Stimulated activated naive CD4-positive, alpha-beta T cell treated with Interleukin-2 at 50 U/mL for 16 hours (primary cell): ENCODE measurements at places on chromosomes 13 and 19.
A peak's percentile ranks its signal among the peaks of the same experiment; 100 is the strongest.

DNA sequence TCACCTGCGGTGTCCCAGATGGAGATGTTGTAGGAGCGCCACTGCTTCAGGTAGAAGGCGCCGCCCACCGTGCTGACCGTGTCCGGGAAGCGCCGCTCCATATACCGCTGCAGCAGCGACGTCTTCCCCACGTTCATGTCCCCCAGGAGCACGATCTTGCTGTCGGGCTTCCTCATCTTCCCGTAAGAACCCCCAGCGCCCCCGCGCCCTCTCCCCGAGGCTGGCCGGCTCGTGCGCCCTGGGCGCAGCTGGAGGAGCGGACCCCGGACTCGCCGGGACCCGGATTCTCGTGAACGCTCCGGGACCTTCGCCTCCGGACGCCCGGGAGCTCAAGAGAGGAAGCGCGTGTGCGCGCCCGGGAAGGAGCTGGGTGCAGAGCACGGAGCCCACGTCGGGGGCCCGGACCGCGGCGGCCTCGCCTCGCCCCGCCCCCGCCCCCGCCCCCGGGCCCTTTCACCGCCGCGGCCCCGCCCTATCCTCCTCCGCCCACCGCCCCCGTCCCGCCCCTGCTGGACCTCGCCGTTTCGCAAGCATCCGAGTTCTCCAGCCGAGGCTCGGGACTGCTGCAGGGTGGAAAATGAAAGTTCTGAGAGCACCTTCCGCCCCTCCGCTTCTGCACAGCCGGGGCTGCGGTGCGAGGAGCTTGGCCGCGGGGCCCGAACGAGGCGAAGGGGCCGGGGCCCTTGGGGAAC lies at the start of gene RAB20:
RAB20 (minus strand) TSS at position 379 of the 692 bp plus-strand sequence; CDS start at position 176, 203 bp downstream.
- peak; percentile 48 for DNase-seq

DNA sequence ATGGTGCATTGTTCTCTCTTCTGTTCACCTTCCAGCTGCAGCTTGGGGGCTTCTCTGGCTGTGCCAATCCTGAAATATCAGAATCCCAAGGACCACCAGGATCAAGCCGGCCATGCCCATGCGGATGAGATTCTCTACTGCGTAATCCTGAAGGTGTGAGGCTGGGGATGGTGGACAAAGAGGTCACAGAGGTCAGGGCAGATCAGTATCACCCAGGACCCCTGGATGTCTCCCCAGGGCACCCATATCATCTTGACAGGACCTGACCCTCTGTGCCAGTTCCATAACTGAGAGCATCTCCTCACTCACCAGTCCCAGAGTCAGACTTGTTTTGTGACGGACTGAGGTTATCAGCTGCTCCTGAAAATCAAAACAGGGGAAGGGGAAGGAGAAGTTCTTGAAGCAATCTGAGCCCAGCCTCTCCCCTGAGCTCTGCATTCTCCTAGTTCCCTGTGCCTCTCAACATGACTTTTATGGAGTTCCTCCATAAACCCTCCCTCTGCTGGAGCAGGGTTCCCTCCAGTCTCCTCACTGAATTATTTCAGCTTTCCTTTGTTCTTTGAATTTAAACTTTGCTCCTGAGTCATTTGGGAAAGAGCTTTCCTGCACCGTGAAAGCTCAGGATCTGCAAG lies 5.5 kb downstream of the LILRA5 start:
- no peak for DNase-seq

GRCh38 chr19:48676887-48677286 lies 4.1 kb upstream of the NTN5 start:
- DNase-seq = no peak

DNA sequence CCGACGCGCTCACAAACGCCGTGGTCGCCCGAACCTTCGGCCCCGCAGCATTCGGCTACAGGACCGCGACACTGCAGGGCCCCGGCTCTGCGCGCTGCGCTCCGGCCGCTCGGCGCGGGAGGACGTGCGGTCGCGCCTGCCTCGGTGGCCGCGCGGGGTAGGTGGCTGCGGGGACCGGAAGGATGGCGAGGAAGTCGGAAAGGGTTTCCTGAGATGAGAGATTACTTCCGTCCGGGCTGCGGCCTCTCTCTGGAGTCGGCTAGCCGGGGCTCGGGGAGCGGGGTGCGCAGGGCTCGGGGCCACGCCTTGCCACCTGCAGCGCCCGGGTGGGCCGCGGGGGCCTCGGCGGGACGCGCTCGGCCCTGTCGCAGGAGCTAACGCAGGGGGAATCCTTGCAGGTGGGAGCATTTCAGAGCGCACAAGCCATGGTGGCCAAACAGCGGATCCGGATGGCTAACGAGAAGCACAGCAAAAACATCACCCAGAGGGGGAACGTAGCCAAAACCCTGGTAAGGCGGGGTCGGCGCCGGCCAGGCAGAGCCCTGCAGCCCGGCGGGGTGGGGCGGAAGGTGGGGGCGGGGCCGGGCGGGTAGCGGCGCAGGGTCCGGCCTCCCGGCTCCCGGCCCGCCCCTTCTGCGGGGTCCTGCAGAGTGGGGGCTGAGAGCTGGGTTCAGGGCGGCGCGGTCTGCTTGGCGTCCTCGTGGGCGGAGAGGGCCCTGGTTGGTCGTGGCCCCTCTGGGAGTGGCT lies at the start of gene SERP2:
SERP2 (plus strand) TSS at position 224 of the 747 bp plus-strand sequence; CDS start at position 426, 202 bp downstream.
- DNase-seq = no peak

DNA sequence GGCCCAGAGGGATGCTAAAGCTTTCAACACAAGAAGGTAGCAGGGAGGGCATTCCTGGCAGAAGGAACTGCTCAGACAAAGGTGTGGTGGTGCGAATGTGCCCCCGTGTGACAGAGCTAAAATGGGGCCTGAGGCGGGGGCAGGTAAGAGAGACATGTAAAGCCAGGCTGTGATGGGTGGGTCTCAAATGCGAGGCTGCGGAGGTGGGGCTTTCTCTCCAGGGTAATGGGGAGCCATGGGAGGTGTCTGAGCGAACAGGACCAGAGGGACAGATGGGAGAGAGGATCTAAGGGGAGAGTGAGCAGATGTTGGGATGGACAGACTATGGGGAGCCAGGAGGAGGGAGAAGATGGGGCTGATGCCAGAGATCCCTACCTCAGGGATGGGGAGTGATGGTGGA lies 44.7 kb upstream of the NFIC start:
- DNase-seq = no peak

GRCh38 chr19:12946092-12946721 lies 545 bp downstream of the RAD23A start:
- DNase-seq = peak; percentile 52

DNA sequence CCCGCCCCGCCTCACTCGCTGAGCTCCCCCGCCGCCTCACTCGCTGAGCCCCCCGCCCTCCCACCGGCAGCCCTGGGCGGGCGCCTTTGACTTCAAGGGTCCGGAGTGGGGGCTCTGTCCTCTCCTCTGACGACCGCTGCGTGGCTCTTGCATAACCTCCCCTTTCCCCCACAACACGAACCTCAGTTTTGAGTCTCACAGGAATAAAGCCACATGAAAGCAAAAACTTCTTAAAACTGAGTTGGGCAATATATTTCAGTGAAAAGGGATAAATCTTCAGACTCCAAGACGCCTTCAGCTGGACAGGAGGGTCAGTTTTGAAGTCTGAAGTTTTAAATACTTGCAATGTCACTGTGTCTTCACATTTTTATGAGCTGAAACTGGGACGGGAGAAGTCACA lies 70.6 kb upstream of the C13orf46 start:
- DNase-seq = no peak

DNA sequence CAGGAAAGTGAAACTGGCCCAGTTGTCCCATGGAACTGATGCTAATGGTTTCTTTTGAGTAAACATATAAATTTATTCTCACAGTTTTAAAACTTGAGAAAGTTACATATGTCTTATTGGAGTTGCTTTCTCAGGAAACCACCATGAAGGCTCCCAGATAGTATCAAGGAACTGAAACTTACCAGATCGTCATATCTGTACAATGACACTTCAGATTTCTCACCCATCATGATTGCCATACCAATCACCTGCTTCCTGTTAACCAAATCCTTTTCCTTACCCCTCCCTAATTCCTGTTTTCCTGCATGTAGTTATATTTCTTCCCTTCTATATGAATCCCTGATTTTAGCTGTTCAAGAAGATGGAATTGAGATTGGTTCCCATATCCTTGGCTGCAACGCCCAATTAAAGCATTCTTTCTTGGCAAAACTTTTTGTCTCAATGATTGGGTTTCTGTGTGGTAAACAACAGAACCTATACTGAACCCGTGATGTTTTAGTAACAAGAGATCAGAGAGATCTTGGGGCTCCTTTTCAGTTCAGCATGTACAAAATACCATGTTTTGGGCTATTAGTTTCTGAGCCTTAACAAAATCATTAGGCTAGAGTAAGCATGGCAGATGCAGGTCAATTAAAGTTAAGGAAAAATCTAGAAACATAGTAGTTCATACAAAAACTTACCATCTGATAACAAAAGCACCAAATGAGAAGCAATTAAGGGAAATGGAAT lies 781.3 kb upstream of the MIR17HG start:
- DNase-seq = no peak

- DNase-seq = no peak
Observed at GRCh38 chr13:89812856-89813255, 1534.6 kb upstream of the MIR17HG start.

DNA sequence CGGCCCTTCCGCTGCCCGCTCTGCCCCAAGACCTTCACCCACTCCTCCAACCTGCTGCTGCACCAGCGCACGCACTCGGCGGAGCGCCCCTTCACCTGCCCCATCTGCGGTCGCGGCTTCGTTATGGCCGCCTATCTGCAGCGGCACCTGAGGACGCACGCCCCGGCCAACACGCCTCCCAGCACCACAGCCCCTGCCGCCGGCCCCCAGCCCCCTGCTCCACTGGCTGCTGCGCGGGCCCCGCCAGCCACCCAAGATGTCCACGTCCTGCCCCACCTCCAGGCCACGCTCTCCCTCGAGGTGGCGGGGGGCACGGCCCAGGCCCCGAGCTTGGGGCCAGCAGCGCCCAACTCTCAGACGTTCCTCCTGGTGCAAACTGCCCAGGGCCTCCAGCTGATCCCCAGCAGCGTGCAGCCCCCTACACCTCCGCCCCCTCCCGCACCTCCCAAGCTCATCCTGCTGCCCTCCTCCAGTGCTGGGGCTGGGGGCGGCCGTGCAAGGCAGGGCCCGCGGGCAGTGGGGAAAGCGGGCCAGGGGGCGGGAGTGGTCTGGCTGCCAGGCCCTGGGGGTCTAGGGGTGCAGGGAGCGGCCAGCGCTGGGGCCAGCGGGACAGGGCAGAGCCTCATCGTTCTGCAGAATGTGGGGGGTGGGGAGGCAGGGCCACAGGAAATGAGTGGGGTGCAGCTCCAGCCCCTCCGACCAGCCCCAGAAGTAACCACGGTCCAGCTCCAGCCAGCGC lies 1.9 kb upstream of the NAT14 start:
- no peak for DNase-seq
